ENCODE measurements at places on chromosomes 7 and 10.

- no peak for DNase-seq
Measured at GRCh38 chr7:111190804-111191203, 99.9 kb downstream of the LRRN3 start.

DNA sequence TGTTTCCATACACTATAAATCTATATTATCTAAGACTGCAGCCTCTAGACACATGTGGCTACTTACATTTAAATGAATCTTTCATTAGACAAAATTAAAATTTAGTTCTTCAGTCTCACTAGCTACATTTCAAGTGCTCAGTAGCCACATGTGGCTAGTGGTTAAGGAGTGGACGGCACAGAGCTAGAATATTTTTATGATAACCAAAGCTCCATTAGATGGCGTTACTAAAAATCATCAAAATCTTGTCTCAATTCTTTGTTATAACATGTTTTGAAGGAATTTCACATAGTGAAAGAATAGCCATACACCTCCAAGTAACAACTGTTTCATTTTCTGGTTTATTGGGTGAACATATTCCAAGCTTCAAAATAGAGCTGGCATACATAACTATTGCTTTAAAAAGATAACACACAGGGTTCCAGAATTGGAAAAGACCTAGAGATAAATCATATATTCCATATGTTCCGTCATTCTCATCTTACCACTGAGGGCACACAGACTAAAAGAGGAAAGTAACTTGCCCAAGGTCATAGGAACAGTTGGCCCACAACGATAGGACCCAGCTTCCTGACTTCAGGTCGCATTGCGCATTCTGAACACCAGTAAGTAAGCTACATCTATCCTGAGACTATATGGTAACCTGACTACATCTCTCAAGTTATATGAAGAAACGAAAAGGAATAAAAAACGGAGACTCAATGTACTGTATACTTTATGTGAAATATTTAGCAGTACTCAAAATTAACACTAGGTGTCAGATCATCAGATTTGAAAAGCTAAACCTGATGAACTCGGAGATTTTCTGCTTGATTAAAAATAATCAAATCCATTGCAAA, 66.6 kb downstream of the CAV1 start:
- no peak for DNase-seq

DNA sequence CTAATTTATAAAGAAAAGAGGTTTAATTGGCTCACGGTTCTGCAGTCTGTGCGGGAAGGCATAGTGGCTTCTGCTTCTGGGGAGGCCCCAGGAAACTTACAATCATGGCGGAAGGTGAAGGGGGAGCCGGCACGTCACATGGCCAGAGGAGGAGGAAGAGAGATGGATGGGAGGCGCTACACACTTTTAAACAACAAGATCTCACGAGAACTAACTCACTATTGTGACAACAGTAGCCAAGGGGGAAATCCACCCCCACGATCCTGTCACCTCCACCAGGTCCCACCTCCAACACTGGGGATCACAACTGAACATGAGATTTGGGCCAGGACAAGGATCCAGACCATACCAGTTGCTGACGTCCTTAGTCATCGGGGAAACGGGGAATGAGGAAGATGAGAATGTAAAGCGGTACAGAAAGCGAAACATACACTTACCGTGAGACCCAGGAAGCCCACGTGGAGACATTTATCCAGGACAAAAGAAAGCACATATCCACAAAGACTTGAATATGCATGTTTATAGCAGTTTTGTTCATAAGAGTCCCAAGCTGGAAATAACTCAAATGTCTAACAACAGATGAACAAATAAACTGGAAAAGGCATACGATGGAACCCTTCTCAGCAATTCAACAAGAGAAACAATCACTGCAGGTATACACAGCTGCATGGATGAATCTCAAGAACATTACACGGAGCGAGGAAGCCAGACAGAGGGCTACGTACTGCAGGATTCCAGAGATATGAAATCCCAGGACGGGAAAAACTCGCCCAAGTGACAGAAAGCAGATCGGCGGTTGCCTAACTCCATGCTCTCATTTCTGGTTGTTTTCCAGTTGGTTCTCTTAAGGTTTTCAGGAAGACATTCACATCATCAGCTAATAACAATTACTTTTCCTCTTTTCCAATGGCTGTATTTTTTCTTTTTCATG, 26.2 kb upstream of the INPP5A start:
- DNase-seq: no peak

DNA sequence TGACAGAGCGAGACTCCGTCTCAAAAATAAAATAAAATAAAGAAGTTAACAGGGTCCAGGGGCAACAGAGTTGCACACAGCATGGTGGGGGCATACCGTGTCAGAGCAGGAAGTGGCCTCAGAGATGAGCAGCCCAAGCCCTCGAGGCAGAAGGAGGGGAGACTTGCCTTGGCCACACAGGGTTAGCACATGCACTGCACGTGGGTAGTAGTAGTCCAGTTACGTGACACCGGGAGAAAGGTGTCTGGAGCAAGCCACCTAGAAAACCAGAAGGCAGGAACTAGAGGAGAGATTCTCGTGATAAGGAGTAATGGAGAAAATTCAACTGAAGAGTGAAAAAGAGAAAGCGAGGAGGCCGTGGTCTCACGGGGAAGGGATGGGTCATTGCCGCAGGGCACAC, 9.8 kb upstream of the DENND2A start:
- DNase-seq: no peak

DNA sequence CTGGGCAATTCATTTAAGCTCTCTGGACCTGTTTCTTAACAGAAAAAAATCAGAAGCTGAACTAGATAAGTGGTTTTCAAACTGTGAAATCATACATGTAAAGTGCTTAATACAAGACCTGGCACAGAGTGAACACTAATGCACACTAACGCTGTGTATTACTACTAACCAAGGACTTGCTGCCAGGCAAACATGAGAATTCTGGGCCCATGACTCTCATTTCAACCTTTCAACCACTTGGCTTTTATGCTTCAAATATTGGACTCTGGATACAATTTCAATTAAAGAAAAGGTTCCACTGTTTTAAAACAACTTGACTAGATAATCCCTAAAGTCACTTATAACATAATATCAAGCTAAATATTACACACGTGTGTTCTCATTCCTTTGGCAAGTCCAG, 73.4 kb downstream of the SRPK2 start:
- DNase-seq: no peak

DNA sequence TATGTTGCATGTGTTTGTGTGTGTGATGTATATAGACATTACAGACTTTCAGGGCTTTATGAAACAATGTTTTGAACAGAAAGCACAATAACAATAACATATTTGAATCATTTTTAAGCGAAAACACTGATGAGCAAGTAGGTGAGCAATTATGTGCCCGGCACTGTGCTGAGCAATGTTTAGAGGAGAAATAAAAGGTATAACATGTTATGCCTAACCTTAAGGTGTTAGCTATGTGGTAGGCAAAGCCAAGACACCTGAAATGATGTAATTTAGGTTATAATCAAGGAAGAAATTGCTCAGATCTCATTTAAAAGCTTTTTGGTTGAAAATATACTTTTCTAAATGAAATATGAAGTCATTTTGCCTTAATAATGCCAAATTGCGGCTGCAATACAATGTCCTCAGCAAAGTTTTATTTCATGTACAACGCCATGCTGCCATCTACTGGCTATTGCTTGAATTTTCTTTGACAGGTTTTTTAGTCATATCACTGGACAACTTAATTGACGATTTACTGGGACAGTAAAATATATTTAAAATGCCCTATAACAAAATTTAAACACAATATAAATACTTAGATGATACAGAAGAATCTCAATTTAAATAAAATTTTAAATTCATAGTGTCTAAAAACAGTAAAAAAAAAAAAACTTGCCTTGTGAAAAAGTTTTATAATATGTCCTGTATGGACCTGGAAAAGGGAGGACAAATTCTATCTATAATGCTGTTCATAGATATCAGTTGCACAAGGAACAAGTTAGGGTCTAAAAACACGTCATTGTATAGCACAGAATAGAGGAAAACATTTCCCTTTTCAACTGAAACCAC, 131.1 kb upstream of the CDK1 start:
- DNase-seq: no peak

GRCh38 chr7:154430640-154431039, 378.4 kb downstream of the DPP6 start:
- DNase-seq: no peak

GRCh38 chr7:114818501-114818900, 103.4 kb upstream of the MDFIC start:
- no peak for DNase-seq

All from activated CD8-positive, alpha-beta memory T cell treated with anti-CD3 and anti-CD28 coated beads for 1 hour (primary cell).